ENCODE measurements at places on chromosomes 2 and 18.

DNA sequence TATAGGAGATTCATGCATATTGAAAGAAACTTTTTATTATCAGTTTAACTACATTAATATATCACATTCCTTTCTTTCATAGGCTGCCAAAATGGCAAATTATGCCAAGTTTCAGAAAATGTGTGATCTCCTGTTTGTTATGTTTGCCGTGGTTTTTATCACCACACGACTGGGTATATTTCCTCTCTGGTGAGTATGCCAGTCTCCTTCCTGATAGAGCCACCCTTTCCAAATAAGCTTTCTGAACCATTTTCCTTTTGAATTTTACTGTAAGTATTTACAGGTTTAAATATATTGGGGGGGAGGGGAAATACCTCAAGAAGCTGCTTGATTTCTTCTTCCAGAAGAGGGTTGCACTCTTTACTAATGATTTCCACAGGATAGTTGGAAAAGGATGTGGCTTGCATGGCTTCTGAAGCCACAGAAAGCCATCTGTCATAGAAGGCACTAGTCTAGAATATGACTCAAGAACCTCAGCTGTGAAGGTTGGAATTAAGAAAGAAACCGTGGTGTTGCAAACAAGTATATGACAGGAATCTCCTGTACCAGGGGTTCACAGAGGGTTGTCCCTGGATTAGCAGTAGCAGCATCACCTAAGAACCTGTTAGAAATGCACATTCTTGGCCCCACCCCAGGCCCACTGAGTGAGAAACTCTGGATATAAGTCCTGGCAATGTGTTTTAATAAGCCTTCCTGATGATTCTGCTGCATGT is 84.5 kb upstream of the NOSTRIN start:
- no peak for DNase-seq

GRCh38 chr2:181674461-181674860 is 5.9 kb downstream of the NEUROD1 start:
- DNase-seq = no peak

- DNase-seq = no peak
Measured at GRCh38 chr2:59856391-59856790, 697.1 kb downstream of the BCL11A start.

DNA sequence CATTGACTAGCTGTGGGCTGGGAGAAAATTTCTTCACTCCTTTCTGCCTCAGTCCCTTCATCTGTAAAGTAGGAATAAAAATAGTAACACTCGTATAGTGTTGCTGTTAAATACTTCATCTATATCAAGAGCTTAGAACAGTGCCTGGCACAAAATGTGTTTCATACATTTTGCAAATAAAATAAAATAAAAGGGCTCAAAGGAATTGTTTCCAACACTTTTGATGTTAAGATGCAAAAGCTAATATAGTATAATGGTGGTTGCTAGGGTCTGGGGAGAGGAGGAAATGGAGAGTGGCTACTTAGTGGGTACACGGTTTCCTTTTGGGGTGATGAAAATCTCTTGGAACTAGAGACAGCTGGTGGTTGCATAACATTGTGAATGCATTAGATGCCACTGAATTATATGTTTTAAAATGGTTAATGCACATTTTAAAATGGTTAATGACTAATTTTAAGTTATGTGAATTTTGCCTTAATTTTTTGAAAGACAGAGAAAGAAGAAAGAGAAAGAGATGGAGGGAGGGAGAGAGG is 542.1 kb upstream of the ID2 start:
- no peak for DNase-seq

DNA sequence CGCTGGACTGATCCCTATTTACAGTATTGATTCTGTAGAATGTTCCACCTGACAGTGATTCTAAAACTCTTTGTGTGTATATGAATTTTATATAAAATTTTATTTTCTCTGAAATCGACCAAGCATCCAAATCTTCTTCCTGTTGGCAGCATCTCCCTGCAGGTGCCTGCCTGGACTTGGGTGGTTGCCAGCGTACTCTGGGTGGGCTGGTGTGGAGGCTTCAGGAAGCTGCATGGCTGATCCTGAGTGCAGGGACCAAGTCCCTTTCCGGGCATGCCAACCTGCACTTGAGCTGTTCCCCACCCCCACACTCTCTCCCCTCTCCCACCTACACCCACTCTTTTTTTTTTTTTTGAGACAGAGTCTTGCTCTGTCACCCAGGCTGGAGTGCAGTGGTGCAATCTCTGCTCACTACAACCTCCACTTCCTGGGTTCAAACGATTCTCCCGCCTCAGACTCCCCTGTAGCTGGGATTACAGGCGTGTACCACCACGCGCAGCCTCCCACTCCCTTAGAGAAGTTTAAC is 53.2 kb upstream of the ALKAL2 start:
- no peak for DNase-seq

- no peak for DNase-seq
Measured at GRCh38 chr18:24019641-24020331, 5.2 kb downstream of the TTC39C start.

DNA sequence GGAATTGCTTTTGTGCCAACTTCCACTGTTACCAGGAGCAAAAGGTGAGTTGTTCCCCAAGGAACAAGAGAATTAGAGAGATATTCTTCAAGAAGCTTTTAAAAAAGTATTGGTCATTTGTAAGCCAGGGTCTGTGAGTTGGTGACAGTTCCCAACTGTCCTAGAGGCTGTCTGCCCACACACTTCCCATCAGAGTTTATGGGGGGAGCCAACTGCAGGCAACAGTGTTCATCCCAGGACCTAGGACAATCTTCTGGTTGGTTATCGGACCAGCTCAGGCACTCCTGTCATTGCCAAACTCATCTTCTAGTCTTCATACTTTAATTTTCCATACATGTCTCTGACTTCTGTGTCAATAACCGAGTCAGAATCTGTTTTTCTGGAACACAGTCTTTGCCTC is 47.5 kb upstream of the SLC8A1 start:
- no peak for DNase-seq

DNA sequence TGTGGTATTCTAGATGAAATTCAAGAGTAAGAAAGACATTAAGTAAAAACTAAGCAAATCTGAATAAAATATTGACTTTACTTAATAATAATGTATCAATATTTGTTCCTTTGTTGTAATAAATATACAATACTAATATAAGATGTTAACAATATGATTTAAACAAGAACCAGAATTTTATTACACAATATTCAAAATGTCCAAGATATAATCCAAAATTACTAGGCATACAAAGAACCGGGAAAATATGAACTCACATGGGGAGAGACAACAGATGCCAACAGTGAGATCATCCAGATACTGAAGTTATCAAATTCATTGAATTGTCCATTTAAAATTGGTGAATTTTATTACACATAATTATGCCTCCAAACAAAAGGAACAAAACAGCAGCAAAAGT is 286.3 kb downstream of the AFF3 start:
- DNase-seq = no peak

- DNase-seq = no peak
Measured at GRCh38 chr18:48781988-48782363, 168.8 kb downstream of the SMAD7 start.

DNA sequence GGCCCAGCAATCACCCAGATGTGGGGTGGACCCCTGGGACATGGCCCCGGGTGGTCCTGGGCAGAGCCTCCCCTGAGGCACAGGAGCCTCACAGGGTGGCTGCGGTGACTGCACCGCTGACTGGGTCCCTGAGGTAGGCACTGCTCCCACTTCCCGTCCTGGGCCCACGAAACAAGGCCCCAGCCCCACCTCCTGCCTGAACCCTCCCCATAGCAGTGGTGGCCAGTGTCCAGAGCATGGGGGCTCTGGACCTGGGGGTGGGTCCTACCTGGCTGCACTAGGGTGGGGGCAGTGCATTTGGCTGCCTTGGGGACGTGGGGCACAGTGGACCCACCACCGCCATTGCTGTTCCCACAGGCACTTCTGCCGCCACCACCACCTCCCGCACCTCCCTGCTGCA is 39.4 kb downstream of the TDRD15 start:
- no peak for DNase-seq

DNA sequence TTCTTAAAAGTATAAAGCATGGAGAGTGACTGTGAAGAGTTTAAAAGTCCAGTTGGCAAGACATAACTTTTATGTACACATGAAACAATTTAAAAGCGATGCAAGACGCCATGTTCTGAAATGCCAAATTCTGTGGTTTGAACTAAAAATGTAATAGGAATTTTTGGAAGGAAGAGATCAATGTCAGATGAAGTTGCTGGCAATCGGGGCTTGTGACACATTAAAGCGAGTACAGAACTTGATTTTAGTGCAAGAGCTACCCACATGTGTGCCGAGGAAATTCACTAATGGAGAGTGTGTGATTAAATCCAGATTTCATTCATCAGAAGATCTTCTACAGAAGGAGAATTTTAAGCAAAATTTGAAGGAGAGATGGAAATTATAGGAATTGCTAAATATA is 220.2 kb upstream of the CCDC68 start:
- peak; percentile 13 for DNase-seq

DNA sequence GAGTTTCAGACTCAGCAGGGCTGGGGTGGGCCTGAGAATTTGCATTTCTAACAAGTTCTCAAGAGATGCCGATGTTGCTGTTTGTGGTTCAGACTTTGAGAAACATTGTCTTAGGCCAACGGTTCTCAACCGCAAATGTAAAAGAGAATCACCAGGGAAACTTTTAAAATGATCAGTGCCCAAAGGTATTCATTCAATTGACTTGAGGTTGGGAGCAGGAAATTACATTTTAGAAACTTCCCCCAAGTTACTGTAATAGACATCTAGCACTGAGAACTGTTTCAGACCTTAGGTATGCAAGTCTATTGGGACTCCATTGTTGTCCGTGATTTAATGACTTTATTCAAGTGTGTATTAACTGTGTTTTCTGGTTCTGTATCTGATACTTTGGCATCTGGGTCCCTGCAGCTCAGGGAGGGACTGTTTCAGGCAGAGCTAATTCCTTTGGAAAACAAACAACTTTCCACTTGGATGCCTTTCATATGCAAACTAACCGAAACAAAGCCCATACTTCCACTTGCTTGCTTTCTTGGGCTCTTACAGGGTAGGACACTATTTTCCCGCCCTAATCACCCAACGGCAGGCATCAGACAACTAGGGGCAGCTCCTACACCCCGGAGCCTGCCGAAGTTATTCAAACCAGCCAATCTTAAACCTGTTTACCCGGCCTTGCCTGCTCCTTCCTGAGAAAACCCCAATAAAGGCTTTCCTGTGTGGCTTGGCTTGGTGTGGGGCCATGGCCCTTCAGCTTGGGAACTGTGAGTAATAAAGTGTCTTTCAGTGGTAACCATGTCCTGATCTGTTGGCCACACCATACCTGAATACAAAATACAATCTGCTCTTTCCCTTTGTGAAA is 97.6 kb downstream of the POLE4 start:
- DNase-seq = peak; percentile 63

DNA sequence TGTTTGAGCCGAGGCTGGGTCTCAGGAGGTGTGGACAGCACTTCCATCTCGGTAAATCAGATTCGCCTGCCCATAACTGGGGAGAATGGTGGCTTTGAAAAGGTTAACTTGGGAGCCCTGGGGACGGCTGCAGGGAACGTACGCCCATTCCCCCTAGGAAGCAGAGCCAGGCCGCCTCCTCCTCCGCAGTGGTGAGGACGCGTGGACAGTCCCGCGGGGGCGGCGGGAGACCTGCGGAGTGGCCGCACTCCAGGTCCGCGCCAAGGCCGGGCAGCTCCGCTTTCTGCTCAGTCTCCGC is 845 bp upstream of the MYCN start:
- peak; percentile 61 for DNase-seq

- no peak for DNase-seq
Measured at GRCh38 chr2:72220170-72220569, 72.5 kb upstream of the CYP26B1 start.

DNA sequence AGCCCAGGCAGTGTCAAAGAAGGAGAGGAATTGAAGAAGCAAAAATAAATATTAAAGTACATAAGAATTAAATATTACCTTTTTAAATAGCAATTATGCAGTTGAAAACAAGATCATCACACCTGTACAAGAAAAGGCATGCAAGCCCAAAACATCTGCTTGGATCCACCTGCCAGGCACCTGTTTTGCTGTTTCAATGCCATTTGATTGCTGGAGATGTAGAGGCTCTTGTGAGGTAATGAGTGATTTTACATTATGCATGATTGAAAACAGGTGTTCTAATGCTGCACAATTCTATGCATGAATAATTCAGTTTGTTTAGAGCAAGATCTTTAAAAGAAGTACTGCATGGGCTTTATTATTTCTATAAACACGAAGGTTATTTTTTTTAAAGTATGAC is 700.6 kb upstream of the ZEB2 start:
- no peak for DNase-seq

DNA sequence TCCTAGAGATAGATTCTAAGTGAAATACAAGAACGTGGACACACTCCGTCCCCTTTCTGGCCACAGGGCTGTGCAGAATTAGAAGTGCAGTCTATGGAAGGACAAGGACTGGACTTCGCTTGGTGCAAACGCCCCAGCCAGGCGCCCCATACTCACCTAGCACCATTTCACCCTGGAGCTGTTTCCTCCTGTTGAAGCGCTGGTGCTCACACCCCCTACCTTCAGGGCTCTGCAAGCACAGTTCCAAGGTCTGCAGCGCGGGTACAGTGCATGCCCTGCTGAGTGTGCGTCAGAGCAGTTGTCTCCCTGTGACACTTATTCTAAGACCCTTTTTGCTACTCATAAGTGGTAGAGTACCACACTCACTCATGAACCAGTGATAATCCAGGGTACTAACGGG is 3.0 kb downstream of the HPCAL1 start:
- no peak for DNase-seq

Data from AG08395 (cell line).